Fibroblast of lung (primary cell): ENCODE measurements at places on chromosomes 4 and X. TPM values are rescaled to one million over a fixed set of nuclear protein-coding genes. Genes with fewer than 3 reads are reported as not detected.

DNA sequence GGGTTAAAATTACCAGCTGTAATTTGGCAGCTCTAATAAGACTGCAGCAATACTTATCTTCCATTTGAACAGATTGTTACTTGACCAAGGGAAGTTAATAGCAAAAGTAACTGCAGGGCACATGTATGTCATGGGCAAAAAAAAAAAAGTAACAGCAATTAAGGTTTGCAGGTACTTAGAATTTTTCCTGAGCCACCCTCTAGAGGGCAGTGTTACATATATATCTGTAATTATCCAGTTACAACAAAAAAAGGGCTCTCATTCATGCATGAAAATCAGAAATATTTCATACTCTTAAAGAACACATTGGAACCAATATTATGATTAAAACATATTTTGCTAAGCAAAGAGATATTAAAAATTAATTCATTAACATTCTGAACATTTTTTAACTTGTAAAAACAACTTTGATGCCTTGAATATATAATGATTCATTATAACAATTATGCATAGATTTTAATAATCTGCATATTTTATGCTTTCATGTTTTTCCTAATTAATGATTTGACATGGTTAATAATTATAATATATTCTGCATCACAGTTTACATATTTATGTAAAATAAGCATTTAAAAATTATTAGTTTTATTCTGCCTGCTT, 25.1 kb downstream of the XIAP start:
- peak; percentile 67 for DNase-seq

DNA sequence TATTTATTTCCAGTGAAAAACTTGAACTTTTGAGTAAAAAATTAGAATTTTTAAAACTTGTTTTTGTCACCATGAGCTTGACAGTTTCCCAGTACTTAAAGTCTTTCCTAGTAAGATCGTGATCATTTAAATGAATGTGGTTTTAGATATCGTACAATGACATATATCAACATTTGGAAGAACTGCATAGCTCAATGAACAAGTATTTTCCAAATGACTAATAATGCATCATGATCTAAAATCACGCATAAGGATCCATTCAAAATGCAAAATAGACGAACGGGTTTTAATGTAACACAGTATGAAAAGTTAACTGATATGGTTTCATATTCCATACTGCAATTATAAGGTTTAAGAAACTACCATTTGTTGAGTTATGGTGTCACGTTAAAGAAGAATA, 4.1 kb upstream of the NDNF start:
- DNase-seq: no peak

DNA sequence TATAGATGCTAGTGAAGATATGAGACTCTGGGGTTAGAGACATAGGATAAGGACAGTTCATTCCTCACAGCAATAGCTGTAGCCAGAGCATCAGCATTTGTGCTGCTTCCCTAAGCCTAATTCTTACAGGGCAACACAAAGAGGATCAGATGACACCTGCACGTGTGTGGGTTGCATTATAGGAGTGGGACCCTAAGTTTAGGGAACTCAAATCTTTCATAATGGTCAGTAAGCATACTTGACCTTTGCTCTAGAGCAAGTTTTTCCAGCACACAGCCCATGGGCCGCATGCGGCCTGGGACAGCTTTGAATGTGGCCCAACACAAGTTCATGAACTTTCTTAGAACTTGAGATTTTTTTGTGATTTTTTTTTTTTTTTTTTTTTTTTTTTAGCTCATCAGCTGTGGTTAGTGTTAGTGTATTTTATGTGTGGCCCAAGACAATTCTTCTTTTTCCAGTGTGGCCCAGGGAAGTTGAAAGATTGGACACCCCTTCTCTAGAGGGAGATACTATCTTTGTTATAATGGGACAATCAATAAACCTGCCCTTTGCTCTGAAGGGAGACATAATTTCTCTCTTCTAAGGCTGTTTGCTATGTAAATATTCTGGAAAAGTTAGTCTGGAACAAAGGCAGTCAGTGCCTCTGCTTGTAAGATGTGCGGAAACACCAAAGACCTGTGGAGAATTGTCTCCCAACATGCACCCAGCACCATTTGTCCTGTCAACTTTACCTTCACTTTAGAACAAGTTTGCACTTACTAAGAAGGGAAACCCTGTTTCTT, 650.2 kb downstream of the ZNF674 start:
- DNase-seq: no peak

DNA sequence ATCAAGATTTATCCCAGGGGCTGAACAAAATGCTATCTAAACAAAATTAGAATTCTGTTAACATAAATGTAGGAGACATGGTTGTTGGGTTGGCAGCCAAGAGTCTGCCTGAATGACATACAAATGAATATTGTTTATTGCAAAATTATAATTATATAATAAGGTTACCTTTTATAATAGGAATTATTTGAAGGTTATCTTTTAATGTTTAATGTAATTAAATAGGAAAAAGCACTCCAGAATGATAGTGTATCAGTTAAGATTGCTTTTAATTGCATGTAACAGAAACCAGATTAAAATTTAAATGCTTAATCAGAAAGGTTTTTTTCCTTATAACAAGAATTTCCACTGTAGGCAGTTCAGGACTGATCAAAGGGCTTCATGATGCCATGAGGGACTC, 42.0 kb upstream of the STPG2 start:
- DNase-seq: no peak

GRCh38 chr4:39852636-39853035, 125.1 kb downstream of the PDS5A start:
- DNase-seq: no peak

DNA sequence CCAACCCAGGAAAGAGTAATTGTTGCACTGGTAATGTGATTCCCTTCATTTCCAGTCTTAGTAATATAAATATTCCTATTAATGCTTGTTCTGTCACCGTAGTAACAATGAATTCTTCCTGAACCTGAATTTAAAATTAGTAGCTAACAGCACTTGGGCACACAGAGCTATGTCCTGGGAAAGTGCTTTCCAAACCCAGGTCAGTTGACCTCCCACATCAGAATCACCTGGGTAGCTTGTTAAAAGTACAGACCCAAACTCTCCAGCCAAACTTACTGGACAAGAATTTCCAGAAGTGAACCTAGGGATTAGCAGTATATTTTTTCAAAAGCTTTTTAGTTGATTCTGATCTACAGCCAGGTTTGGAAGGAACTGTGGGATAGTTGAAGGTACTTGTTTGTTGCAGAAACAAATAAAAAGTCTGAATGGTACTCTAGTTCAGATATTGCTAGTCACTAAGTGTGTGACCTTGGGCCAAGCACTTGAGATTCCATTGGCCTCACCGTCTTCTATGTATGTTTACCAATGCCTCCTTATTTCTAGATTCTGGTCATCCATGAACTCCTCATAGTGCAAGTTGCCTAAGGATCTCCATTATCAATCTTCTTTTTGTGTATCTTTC, 192.9 kb upstream of the CNKSR2 start:
- DNase-seq: no peak

- DNase-seq: peak; percentile 61
Observed at GRCh38 chr4:163063891-163064290, 102.8 kb downstream of the NAF1 start.

GRCh38 chr4:151801547-151802516, 41.0 kb upstream of the GATB start:
- peak; percentile 32 for DNase-seq

DNA sequence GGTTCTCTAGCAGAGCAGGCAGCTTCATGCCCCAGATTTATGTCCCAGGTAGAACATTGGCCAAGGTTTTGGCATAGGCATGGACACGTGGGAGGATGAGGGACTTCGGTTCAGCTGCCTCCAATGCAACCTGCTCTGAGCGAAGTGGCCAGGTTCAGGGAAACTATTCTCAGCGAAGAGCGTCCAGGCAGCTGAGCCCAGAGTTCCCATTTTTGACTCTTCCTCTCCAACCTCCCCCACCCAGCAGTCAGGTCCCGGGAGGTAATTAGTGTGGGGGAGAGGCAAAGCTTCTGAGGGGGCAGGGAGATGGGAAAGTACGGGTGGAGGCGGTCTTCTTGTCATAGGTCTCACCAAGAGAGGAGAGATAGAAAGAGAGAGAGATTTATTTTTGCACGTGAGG, 1.0 kb downstream of the GABRA4 start:
- DNase-seq: no peak

- DNase-seq: no peak
Observed at GRCh38 chr4:140641105-140641555, 72.4 kb upstream of the UCP1 start.

DNA sequence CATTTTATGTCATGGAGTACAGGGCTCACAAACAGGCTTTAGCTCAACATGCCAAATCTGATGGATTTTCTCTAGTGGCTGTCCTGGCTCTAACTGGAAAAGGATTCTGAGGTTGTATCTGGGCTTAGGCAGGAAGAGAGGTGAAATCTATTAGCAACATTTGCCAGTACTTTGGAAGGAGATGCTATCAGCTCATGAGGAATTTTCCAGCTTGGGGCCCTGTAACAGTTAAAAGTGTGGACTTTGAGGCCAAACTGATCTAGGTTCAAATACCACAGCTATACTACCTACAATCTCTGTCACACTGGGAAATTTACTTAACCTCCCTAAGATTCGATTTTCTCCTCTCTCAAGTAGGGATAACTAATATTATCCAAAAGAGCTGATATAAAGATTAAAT, 119.0 kb upstream of the HCCS start:
- no peak for DNase-seq

DNA sequence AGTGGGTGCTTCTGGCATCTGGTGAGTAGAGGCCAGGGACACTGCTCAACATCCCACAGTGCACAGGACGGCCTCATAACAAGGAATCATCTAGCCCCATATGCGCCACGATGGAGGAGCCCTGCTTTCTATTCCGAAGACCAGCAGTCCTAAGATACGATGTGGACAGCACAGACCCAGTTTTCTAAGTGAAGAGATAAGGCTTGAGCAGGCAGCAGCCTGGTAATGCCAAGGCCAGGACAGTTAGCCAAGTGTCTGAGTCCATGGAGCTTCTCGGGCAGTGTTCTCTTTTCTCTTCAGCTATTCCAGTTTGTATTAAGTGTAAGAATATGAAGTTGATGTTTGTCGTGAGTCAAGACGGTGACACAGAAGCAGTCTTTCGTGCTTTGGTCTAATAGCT, 112.7 kb downstream of the TBL1X start:
- no peak for DNase-seq

- DNase-seq: no peak
Observed at GRCh38 chr4:183136855-183137254, 37.8 kb downstream of the WWC2 start.

DNA sequence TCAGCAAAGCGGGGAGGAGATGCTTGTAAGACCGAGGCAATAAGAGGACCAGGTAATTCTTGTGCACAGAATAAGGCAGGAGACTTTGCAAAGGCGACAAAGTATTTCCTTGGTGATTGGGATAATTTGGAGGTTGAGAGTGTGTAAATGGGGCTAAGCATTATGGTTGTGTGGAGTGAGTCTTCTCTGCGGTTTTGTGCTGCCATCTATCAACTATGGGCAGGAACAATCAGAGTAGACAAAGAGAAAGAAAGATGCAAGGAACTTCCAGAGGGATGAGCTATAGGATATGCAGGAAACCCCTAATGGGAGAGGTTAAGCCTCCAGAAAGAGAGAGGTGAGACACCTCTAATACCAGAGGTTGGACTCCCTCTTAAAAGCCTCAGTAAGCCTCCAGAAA, 339.8 kb downstream of the PAPSS1 start:
- no peak for DNase-seq

DNA sequence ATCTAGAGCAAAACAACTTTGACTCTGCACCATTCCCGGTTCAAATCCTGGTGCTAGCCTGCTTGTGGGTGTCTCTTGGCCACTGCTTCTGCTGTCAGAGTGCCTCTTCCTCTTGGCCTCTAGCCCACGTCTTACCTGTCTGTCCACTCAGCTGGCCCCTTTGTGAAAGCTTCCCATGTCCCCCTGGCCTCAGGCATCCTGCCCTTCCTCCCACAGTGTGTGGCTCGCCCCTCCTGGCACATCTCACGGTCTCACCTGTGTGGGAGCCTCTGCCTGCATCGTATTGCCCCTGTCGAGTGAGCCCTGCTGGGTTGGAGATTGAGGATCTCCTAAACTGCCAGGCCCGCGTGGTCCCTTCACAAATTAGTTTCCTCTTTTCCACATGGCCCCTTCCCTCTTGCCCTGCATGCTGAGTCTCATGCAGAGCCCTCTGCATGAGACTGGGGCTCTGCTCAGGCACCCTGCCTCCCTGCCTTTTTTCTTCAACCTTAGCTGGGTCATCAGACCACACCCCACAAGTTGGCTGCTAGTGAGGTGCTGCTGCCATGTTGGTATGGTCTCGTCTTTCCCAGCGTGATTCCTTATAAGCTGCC, 53.7 kb upstream of the TADA2B start:
- no peak for DNase-seq

- no peak for DNase-seq
Observed at GRCh38 chrX:2397229-2398063, 103.3 kb downstream of the DHRSX start.

DNA sequence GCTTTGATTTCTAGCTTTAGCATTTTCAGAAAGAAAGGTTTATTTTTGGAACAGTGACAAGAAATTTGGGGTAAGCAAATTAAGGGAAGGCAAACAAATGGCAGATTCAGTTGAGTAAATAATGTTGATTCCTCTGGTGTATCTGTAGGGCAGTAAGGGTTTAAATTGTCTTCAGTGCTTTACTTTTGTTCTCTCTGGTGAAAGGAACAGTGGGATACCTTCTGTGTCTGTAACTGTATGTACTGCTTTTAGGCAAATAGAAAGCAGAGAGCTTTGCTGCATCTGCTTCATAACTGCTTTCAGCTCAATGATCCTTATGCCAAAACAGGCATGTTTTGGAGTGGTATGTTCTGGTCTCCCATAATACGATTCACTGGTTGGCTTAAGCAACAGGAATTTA, 932.1 kb upstream of the SLIT2 start:
- DNase-seq: no peak

Gene PPP4R3C
- total RNA-seq: not detected in 2 replicates

Gene RRH
- total RNA-seq: under 0.01 TPM in 2 replicates

Gene ELOVL6
- total RNA-seq: 8.7 and 15.0 TPM in 2 replicates

Gene GK
- total RNA-seq: 16.2 and 44.4 TPM in 2 replicates

Gene ERVMER34-1
- total RNA-seq: under 0.01 TPM in 2 replicates

Gene CSAG1
- not detected in 2 replicates for total RNA-seq

Gene TRIM75
- total RNA-seq: not detected in 2 replicates

Gene STARD8
- total RNA-seq: 1.5 TPM in 2 replicates

Gene CFAP47
- total RNA-seq: not detected in 2 replicates

Gene RNF150
- total RNA-seq: 0.51 and 0.66 TPM in 2 replicates

Gene DUSP9
- total RNA-seq: under 0.01 TPM in 1 of 2 replicates, not detected in the other

Gene FAM53A
- 0.77 and 0.99 TPM in 2 replicates for total RNA-seq

Gene RPL39
- 2,034 and 3,576 TPM in 2 replicates for total RNA-seq

Gene SLC2A9
- 2.3 and 2.8 TPM in 2 replicates for total RNA-seq

Gene DHRSX
- total RNA-seq: 23.9 and 25.6 TPM in 2 replicates
